ENCODE measurements at places on chromosomes 2 and 18.

DNA sequence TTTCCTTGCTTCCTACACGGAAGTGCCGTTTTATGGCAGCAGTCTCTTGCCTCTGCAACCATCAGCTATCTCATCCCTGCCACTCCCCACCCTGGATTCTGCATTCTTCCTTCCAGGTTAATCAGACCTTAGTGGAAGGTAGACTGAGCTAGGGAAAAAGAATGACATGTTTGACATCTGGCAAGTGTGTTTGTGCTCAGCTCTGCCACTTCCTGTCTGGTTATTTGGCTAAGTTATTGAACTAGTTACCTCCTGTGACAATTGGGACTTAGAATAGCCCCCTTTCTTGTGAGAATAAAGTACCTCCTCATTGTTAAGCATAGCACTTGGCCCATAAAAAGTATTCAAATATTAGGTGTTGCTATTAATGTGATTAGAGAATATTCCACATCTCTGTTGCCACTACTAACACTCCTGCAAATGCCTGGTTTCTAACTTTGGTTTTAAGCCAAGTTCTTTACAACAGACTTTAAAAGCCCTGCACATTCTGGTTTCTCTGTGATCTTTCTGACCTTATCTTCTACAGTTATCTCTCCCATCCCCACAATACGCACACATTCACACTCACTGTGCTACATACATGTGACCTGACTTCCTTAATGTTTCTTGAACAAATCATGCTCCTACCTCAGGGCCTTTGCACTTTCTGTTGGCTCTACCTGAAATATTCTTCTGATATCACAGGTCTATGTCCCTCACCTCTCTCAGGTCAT, 10.8 kb upstream of the MAPRE2 start:
- DNase-seq = peak; percentile 63

- no peak for DNase-seq
Observed at GRCh38 chr2:170974304-170974993, 45.4 kb downstream of the GORASP2 start.

GRCh38 chr2:14804902-14805301, 172.4 kb downstream of the LRATD1 start:
- no peak for DNase-seq

GRCh38 chr2:24182507-24182906, 7.7 kb downstream of the FAM228A start:
- DNase-seq = no peak
